ENCODE measurements at places on chromosomes 2 and 18.

DNA sequence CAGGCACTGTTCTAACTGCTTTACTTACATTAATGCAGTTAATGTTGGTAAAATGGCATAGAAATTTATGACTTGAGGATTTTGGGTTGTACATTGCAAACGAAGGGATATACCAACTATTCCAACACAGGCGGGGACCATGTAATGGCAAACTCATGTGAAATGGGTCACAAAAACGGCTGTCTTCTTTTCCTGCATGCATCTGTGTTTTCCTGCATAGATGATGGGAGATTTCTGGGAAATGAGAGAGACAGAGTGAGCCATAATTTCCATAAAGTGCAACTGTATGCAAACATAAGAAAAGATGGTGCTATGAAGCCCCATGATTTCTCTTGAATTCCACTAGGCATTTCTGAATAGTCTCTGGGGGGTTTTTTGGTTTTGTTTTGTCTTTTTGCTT, 82.3 kb downstream of the ALPK2 start:
- DNase-seq = no peak

GRCh38 chr2:85377083-85377482, 22.5 kb downstream of the ELMOD3 start:
- no peak for DNase-seq

DNA sequence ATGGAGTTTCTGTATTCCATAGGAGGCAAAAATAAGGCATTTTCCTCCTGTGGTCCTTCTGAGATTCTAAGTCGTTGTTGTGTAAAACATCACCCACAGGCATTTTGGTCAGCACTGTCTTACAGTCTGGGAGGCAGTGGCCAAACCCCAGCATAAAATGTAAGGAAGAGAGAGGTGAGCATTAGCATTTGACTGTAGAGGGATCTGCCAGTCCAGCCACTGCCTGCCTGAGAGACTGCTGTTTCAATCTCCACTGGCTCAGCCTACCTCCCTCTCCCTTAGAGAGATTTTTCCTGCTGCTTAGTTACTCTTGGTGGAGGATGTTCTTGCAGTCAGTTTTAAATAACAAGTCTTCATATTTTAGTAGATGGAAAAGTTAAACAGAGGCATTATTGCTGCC, 77.0 kb downstream of the ARHGEF33 start:
- no peak for DNase-seq

- no peak for DNase-seq
Measured at GRCh38 chr2:217714287-217714751, 288.5 kb downstream of the TNS1 start.

DNA sequence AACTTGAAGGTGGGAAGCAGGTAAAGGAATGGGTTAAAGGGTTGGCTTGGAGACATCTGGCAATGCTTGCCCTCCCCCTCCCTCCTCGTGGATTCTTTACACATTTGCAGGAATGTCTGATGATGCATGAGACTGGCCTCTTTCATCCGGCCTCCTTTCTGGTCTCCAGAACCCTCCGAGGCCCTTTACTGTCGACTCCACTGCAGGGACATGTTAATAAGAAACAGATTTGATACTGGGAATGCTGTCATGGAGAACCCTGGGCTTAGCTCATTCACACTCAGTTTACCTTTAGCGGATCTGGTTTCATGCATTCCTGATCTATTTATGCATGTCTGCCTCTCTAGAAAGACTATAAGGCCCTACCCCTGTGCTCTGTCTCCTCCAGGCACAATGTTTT, 238.7 kb downstream of the TGIF1 start:
- no peak for DNase-seq
